Regular cardiac myocyte (primary cell): ENCODE measurements at places on chromosomes 7 and 10. TPM values are rescaled to one million over a fixed set of nuclear protein-coding genes. Genes with fewer than 3 reads are reported as not detected.

Gene RAPGEF5
- total RNA-seq = 11.7 and 267 TPM in 2 replicates

Gene ZNF736
- 10.7 and 13.0 TPM in 2 replicates for total RNA-seq

Gene MYL7
- total RNA-seq = not detected in 2 replicates

Gene PLAC9
- total RNA-seq = 12.8 and 19.4 TPM in 2 replicates

Gene RNF32
- total RNA-seq = 0.77 and 2.5 TPM in 2 replicates

Gene PTN
- total RNA-seq = 6.8 and 8.2 TPM in 2 replicates

Gene MSMB
- not detected in 2 replicates for total RNA-seq

Gene GLCCI1
- 2.9 and 8.5 TPM in 2 replicates for total RNA-seq

Gene PON1
- not detected in 2 replicates for total RNA-seq

Gene VIPR2
- total RNA-seq = 0.28 TPM in 1 of 2 replicates, not detected in the other
